ENCODE measurements at places on chromosomes 4 and X. TPM values are rescaled to one million over a fixed set of nuclear protein-coding genes. Genes with fewer than 3 reads are reported as not detected.

FBXL5 gene
- 40.7 TPM for total RNA-seq

DDX53 gene
- not detected for total RNA-seq

OPHN1 gene
- total RNA-seq, result 3.0 TPM

DNA sequence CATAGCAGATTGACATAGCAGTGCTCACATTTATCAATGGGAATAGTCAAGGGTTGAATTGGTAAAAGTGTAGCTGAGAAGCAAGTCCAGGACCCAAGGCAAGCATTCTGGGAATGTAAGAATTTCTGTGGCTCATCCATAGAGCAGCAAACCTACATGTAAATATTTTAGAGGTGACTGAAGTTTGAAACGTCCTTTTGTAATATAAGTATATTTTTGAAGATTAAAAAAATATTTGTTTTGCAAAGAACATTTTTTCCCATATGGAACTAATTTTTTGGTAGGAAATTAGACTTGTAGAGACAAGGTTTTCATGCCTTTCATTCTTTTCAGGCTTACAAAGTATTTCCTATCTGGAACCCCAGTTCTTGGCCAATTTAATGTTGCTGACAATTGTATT is 104.0 kb downstream of the TEX13A start:
- DNase-seq, result no peak

SNX25 gene
- 12.5 TPM for total RNA-seq

PDLIM5 gene
- total RNA-seq, result 253 TPM

- DNase-seq, result no peak
Measured at GRCh38 chrX:103201041-103201440, 13.9 kb upstream of the BEX4 start.

- no peak for DNase-seq
Measured at GRCh38 chrX:87310780-87311179, 206.8 kb upstream of the KLHL4 start.

DNA sequence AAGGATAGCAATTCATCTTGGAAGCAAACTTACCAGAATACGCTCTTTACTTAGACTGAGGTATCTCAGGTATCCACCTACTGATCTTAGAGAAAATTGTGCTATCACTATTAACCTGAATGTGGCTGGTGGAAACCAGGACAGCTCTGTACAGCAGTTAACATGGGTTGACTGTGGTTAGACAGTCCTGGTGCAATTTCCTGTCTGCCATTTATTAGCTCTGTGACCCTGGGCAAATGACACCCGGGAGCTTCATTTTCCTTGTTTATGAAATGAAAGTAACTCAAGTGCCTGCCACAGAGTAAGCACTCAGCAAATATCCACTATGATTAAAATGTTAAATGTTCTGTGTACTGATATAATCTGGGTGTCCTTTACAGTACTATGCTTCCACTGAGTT is 60.0 kb downstream of the SMC1A start:
- no peak for DNase-seq
